ENCODE measurements at places on chromosomes 2 and 18.

- no peak for DNase-seq
Measured at GRCh38 chr2:242024751-242025355, 155.3 kb downstream of the RTP5 start.

DNA sequence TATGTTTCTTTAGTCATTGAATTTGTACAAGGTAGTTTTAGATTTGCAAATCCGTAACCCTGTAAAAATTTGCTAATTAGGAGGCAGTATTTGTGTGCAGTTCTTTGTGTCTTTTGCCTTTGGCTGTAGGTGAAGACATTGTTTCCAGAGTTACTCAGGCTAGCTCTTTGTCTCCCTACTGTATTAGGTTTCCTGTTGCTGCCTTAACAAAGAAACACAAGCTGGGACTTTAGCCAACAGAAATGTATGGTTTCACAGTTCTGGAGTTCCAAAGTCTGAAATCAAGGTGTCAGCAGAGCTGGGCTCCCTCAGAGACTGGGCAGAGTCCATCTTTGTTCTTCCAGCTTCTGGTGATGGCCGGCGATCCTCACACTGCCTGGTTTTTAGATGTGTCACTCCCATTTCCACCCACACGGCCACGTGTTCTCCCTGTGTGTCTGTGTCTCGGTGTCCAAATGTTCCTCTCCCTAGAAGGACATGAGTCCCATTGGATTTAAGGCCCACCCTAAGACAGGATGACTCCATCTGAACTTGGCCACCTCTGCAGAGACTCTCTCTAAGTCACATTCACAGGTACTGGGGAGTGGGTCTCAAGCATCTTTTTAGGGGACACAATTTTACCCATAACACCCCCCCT is 309.7 kb downstream of the GALR1 start:
- no peak for DNase-seq

DNA sequence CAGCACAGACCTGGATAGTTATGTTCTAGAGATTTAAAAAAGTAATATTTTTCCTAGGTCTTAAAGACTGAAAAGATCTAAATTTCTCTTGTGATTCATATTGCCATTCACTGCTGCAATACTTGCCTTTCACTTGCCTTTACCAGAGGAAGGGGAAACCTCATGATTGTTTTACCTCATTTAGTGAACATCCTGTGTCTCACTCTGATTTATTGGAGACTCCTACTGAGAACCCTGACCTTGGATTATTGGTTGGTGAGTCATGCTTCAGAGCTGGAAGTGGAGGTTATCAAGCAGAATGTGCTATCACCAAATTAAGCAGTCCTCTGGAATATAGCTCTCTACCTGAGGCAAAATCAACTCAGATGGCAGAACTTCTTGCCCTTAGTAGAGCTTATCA is 500.5 kb downstream of the TSN start:
- no peak for DNase-seq

DNA sequence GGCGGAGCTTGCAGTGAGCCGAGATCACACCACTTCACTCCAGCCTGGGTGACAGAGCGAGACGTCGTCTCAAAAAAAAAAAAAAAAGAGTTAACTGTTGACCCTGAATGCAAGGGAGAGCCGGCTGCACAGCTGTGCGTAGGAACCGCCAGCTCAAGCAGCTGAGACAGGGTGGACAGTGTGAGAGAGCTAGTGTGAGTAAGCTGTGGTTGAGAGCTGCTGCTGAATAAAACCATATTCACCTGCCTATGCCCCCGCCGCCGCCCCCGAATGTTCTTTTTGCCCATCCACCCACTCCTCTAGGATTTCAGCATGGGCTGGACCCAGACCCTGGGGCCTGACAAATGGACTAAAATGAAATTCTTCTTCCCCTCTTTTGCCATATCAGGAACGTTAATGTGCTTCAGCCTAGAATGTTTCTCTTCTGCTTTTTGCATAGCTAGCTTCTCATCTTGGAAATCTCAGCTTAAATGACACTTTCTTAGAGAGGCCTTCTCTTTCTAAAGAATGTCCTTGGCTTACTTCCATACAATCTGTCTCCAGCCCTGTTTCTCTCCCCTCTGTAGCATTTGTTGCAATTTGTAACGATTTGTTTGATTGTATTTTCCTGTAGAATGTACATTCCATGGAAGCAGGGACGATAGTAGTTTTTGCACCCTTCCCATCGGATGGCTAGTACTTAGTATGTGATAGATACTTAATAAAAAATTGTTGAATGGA is 142.7 kb downstream of the KLHL14 start:
- DNase-seq = no peak

DNA sequence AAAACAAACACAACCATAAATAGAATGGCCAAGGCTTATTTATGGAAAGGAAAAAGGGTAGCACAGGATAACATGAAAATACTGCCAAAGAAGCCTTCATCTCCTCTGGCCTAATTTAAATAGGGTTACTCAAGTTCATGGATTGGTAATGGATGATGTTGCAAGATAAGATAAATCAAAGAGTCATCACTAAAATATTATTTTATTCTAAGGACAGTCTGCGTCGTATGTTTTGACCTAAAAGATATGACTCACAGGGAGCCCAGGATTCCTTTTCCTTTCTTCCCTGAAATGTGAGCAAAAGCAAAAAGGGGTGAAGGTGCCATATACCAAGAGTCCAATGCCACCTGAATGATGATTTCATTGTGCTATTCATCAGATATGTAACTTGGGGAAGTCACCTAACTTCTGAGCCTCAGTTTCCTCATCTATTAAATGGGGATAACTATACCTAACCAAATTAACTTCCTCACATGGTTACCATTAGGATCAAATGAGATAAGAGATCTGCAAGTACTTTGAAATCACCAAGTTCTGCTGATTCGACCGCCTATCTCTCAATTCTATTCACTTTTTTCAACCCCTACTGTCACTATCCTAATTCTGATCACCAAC is 137.7 kb downstream of the THADA start:
- DNase-seq = no peak

- no peak for DNase-seq
Measured at GRCh38 chr2:201883606-201884369, 77.5 kb downstream of the CDK15 start.

- DNase-seq = no peak
Measured at GRCh38 chr18:40404284-40404683, 1550.8 kb upstream of the PIK3C3 start.

GRCh38 chr2:12759248-12759647 is 42.5 kb downstream of the TRIB2 start:
- no peak for DNase-seq

- DNase-seq = no peak
Measured at GRCh38 chr18:79008356-79008940, 28.8 kb downstream of the SALL3 start.

DNA sequence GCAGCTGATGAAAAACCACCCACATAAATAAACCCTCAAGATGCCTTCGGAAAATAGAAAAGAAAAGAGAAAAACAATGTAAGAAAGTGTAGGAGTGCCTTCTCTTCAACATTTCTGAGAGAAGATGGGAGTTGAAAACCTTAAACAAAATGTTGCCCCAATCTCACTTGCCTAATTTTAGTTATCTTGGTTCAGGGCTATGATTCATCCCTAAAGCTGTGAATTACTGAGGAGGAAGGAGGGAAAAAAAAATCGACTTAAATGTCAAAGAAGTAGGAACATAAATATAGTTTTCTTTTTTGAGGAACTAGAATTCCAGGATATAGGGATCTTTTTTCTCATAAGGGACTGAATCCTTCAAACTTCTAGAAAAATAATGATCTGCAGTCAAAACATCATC is 360.3 kb downstream of the TGIF1 start:
- DNase-seq = no peak

- no peak for DNase-seq
Measured at GRCh38 chr18:48033790-48034650, 103.6 kb upstream of the SMAD2 start.

DNA sequence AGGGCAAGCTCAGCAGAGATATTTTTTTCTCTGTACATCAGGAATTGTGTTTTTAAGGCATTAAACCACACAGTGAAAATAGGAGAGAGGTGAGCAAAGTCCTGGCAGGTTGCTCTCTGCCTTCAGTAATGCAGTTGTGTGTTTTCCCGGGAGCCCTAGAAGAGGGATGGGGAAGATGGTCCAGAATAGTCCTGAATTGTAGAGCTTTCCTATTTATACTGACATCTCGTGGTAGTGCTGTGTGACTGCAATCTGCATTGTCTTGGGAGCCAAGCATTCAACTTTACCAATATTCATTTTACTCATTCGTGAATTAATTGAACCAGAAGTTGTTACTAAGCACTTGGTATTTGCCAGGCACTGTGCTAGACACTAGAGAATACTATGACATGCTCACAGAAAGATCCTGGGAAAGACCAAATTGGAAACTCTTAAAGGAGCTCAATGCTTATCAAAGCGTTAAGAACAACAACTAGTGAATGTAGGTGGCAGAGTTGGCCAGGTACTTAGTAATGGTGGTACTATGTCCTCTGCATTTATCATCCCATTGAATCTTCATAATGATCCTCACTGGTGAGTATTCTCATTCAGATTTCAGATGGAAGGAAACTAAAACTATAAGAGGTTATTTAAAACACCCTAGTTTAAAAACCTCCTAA is 214.6 kb downstream of the TRIB2 start:
- no peak for DNase-seq

- no peak for DNase-seq
Measured at GRCh38 chr18:57956491-57956890, 87.5 kb upstream of the NEDD4L start.

- DNase-seq = no peak
Measured at GRCh38 chr2:137969418-137969765, 5.1 kb downstream of the HNMT start.

DNA sequence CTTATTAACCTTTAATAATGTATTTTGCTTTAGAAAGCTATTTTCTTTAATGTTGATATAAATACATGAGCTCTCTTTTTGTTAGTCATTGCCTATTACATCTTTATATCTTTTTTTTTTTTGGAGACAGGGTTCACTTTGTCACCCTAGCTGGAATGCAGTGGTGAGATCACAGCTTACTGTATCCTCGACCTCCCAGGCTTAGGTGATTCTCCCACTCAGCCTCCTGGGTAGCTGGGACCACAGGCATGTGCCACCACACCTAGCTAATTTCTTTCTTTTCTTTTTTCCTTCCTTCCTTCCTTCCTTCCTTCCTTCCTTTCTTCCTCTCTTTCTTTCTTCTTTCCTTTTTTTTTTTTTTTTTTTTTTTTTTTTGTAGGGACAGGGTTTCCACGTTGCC is 15.4 kb downstream of the NAB1 start:
- DNase-seq = no peak

GRCh38 chr2:165573534-165574461 is 104.3 kb downstream of the CSRNP3 start:
- DNase-seq = no peak

- DNase-seq = peak; percentile 42
Measured at GRCh38 chr2:71671203-71671854, 218.0 kb downstream of the DYSF start.

DNA sequence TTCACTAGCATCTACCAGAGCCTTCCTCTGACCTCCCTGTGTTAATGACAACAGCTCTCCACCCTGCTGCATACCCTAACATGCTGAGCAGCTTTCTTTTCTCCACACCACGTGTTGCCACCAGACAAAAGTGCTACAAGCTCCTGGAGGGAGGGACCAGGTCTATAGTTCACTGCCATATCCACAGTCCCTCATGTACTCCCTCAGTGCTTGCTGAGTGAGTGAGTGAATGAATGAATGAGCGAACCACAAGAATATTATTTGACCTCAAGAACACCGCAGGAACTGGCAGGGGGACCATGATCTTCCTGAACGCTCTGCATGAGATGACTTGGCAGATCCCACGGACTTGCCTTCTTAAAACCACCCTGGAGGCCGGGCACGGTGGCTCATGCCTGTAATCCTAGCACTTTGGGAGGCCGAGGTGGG is 47.4 kb upstream of the CAB39 start:
- DNase-seq = no peak

GRCh38 chr2:11031876-11032275 is 120.1 kb downstream of the KCNF1 start:
- no peak for DNase-seq

DNA sequence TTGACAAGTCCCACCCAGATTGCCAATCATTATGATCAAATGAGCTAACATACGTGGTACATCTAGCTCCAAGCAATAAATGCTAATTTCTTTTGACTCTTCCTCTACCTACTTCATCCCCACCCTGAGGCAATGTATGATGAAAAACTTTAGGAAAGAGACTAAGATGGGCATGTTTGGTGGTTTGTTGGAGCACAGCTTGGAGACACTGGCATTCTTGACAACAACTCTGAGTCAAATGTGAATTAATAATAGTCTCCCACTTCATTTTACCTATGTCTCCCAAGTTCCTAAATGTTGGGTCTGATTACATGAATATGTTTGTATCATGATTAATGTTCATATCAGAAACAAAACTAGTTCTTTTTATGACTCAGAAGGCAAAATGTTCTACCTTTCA is 36.6 kb downstream of the EXOC6B start:
- no peak for DNase-seq

DNA sequence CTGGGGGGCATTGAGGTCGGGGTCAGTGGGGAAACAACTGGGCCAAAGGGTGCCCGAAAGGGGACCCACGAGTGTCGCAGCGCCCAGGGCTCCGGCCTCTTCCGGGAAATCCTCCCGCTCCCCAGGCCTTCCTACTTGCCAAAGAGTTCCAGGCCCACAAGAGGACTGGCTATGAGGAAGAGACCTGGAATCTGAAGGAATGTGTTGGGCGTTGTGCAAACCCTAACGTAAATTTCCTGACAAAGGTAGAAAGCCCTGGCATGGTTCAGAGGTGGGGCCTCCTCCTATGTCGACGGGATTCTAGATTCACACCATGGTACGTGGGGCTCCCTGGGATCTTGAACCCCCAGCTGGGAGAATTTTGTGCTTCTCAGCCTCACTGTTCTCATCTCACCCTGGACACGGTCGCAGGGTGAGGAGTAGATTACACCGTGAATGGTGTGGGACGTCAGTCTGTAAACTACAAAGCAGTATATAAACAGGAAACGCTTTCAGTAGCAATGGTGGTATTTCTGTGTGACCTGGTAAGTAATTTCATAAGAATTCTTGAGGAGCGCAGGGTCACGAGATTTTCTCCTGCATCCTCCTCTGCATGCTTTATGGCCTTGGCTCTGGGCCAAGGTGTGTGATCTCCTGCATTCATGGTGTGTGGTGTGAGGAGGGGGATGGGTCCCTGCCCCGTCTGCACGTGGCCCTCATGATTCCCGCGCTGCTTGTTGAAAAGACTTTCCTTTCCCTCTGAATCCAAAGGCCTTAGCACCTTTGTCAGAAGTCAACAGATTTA is 868 bp downstream of the HSBP1L1 start:
- DNase-seq = no peak

Data from activated CD8-positive, alpha-beta memory T cell treated with anti-CD3 and anti-CD28 coated beads for 24 hours (primary cell).